Stimulated activated CD4-positive, alpha-beta T cell treated with anti-CD3 and anti-CD28 coated beads, Interleukin-1b, Interleukin-23, amount 100 ng/mL, for 48 hours (primary cell): ENCODE measurements at places on chromosomes 1 and 21.

DNA sequence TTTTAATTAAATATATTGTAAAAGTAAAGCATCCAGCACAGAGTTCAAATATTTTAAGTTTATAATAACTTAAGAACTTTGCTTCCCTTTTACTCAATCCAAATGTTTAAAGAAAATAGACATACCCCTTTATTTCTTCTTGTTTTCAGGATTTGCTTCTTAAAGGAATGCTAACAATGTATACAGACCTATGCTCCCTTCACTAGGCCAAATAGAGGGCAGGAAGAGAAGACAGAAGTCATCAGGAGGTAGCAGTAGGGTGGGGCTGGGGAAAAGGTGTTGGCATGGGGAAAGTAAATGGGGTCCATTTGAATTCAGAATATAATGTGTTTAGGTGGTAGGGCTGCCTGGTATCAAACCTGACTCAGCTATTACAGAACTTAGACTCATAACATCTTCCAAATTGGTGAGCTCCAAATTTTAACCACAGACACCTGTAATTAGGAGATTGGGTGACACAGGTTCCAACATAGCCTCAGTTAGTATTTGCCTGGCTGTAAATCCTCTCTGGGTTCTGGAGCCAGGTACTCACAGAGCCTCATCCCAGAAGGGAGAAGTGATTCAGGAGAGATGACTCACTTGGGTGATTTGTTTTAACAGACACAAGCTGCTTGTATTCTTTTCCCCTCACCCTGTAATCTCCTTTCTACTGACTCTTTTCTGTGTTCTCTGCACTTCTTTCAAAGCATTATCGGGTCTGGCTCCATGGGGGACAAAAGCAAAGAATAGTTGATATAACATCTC is 60.1 kb upstream of the DUSP10 start:
- DNase-seq, result no peak

GRCh38 chr1:33471416-33471815 is 1.0 kb upstream of the ZSCAN20 start:
- DNase-seq, result no peak

- DNase-seq, result no peak
Observed at GRCh38 chr1:23529146-23530086, 1.6 kb downstream of the E2F2 start.

- no peak for DNase-seq
Observed at GRCh38 chr21:27157097-27157496, 190.2 kb upstream of the ADAMTS5 start.

DNA sequence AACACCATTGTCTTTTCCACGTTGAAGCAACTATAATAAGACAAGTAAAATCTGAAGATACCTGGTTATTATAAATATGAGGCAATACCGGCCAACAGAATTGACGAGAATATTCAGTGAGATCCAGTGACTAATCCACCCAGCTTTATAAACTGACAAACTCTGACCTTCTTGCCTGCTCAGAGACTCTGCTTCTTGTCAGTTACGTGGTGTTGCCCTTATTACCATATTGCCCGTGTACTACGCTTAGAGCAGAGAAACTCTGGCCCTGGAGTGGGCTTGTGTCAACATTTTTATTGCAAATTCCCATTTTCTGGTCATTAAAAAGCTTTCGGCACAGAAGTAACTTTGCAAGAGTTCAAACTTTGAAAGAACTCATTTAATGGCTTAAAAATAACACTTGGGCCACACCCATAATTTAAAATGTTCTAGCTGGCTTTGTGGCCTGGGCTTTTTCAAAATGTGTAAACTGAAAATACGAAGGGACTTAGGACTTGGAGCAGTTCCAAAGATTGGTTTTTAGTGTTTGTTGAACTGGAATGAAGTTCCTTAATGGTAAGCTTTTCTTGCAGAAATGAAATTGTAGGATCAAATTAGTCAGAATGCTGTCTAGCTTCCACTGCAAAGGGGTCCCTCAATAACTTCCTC is 266.2 kb downstream of the LMO4 start:
- DNase-seq, result no peak

DNA sequence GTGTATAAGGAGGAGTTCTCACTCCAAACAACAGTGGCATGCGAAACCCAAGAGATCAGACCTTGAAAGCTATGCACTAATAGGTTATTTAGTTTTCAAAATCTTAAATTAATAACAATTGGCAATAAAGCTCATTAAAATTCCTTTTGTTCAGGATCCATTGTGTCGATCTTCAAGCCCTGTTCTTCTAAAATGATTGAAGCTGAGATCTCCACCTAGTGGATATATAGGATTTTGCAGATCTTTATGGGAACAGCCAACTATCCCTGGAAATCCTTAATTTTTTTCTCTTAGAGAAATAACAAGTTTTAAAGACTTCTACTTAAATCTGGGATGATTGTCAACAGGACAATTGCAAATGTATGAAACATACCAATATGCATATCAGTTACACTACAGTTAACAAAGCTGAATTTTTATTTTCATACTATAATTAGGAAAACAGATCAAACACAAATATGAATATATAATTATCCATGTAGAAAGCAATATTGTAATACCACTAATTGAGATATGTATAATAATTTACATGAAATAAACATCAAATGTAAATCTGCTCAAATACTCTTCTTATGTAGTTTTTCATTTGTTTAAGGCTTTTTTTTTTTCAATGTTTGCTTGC is 43.3 kb downstream of the LRRC53 start:
- DNase-seq, result no peak

DNA sequence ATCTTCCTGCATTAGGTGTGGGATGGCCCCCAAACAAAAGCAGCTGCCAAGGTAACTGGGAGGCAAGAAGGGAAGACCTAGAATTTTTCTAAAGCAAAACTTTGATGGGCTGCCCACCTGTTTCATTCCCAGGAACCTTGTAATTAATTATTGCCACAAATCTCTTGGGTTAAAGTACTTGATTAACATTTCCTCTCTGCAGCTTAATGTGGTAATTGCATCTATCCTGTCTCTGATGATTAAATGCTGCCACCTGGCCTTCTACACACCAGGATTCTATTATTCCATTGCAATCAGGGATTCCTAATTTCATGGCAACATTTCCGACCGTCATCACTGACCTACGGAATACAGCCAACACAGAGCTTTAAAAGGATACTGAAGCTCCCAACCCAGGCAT is 68.3 kb upstream of the RC3H1 start:
- no peak for DNase-seq
